ENCODE measurements at places on chromosomes 12 and 14.

- DNase-seq = no peak
Observed at GRCh38 chr12:109611223-109611622, 37.6 kb downstream of the MVK start.

DNA sequence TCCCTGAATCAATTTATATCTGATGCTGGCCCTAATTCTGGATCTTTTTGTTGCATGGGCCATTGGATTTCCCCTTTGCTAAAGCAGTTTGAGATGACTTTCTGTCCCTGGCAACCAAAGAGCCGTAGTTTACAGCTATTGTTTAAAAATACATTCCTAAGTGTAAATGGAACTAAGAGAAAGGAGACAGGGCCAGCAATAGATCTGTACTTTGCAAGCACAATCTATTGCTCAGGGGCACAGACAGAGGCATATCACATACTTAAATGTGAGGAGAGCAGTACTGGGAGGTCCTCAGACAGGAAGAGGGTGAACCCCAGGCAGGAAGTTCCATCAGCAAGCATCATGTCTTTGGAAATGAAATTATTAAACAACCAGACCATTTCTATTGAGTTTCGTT lies 126.6 kb downstream of the ZFP36L1 start:
- no peak for DNase-seq

- DNase-seq = no peak
Observed at GRCh38 chr12:100141666-100141997, 1.0 kb downstream of the BLTP3B start.

DNA sequence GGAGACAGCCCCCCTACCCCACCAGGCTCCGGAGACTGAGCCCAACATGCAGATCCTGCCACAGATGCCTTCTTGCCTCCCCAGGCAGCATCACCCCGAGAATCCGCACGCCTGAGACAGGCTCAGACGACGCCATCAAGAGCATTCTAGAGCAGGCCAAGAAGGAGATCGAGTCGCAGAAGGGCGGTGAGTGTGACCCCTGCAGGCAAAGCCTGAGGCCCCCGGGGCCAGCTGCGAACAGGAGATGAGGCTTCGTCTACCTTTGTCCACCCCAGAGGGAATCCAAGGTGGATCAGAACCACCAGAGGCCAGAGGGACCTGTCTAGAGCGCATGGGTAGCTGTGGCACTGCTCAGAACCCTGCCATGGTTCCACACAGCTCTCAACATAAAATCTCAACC lies 56.9 kb downstream of the PHETA1 start:
- DNase-seq = no peak

DNA sequence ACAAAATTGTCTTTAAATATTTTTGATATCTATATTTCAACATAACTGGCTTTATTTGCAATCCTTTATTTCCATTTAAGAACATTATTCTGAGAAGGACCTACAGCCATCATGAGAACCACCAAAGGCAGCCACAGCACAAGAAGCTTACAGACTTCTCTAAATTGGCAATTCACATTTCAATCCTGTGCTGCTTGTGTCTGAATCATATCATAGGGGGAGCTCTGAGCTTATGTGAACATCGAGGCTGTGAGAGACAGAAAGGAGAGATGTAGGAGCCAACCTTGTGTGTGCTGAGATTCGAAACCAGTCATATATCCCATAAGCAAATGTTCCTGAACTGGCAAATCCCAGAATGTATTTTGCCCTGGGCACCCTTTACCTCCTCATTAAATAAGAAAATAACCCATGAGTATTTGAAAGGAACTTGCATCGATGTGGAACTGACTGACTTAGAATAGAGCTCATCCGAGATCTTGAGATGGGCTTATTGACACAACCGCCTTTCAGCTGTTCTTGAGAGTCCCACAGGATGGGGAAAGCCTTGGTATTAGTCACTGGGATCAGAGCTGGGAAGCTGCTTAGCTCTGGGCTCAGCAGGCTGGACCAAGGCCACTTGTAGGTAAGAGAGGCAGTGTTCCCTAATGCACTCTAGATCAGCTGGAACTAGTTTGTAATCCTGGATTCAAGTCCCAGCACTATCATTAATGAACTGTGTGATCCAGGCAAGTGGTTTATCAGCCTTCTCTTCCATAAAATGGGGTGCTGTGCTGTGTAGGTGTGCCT lies 329.8 kb downstream of the CACNA1C start:
- no peak for DNase-seq

- DNase-seq = no peak
Observed at GRCh38 chr12:75704664-75705063, 193.3 kb upstream of the KRR1 start.

GRCh38 chr12:530308-530707 lies 70.6 kb downstream of the B4GALNT3 start:
- DNase-seq = no peak

GRCh38 chr14:58947814-58948445 lies 240.5 kb upstream of the DAAM1 start:
- DNase-seq = no peak

- DNase-seq = no peak
Observed at GRCh38 chr12:102642199-102642598, 161.8 kb upstream of the IGF1 start.

DNA sequence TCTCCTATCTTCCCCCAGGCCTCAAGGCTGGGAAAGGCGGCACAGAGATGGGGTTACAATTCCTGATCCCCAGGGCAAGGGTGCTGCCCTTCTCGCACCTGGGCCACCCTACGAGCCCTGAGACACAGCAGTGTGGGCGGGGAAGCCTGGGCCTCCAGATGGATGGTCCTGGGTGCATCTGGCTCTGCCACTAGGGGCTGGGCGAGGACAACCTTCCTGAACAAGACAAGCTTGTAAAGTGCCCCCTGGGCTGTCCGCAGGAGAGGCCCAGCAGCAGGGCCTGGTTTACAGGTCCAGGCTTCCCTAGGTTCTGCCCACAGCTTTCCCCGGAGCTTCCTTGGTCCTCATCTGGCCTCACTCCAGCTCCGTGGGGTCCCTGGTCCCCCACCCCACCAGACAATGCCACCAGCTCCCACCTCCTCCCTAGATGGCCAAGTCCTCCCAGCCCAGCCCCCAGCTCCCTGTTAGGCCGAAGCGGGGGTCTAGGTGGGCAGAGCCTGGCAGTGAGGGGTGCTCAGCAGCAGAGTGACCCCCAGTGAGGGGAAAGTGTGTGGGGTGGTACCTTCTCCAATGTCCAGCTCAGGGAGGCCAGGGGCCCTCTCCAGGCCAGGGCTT lies 8.9 kb downstream of the ARL6IP4 start:
- DNase-seq = no peak

DNA sequence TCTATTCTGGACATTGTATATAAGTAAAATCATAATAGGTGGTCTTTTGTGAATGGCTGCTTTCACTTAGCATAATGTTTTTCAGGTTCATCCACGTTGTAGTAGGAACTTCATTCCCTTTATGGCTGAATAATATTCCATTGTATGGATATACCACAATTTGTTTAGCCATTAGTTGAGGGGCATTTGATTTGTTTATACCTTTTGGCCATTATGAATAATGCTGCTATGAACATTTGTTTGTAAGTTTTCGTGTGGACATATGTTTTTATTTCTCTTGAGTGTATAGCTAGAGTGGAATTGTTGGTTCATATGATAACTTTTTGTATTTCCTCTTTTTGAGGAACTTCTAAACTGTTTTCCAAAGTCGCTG lies 123.3 kb downstream of the TTLL5 start:
- no peak for DNase-seq

- no peak for DNase-seq
Observed at GRCh38 chr12:23684121-23684520, 265.3 kb downstream of the SOX5 start.

GRCh38 chr12:51814311-51815088 lies 34.0 kb downstream of the FIGNL2 start:
- peak; percentile 34 for DNase-seq

DNA sequence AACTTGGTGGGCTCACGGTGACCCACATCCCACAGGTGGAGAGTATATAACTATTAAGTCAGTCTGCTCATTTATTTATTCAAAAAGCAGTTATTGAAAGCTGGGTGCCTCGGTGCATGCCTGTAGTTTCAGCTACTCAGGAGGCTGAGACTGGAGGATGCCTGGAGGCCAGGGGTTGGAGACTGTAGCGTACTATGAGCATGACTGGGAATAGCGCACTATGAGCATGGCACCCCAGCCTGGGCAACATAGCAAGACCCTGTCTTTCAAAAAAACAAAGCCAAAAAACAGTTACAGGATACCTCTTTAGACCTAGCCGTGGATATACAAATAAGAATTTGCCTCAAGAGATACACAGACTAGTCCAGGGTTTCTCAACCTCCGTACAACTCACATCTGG lies 139.8 kb downstream of the ZFP36L1 start:
- no peak for DNase-seq

DNA sequence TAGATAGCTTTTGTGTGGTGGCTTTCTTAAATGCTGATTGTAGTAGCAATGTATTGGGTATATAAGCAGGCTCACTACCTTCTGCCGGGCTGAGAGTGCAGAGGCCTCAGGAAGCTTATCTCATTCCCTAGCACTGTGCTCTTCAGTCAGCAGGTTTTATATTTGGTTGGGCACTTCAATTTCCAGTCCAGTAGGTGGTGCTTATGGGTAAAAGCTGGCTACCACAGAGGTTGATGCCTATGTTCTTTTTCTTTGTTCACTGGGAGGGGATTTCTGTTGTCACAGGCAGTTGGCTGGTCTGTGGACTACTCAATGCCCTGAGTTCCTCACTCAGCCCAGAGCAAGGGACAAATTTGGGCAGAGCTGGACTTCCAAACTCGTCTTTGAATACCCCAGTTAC lies 43.0 kb upstream of the GLIPR1 start:
- no peak for DNase-seq

DNA sequence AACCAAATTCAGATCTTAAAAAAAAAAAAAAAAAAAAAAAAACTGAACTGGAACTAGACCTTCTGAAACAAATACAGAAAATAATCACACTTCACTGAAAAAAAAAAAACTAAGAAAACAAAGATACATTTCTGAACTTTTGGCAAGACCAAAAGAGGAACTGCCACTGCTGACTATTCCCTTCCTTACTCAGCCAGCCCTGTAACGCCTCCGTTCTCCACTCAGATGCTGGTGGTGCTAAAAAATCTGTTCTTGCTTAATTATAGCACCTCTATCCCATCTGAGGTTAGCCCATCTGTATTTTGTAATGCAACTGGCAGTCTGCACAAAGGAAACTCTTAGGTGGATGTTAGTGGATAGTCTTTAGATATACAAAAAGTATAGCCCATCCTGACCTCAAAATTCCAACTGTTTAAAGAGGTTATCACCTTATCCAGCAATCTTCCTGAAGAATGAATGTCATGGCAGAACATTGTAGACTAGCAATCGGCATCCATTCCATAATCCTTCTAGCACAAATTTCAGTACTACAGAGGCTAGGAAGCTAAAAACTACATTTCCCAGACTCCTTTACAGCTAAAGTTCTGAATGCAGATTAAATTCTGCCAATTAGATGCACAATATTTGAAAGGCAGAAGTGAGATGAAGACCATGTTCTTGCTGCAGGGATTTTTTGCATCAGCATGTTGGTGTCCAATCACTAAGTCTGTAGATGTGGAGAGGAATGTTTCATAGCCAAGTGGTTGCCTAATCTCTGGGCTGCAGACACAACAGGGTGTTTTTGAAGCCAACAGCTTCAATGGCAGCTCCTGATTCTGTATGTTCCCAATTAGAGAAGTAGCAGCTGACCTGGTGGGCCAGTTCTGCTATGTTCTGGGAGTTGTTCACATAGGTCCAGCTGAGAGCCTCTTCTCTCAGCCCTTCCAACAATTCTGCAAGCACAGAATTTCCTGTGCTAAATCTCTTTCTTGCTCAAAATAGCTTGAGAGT lies 5.7 kb downstream of the MAP3K9 start:
- no peak for DNase-seq

- no peak for DNase-seq
Observed at GRCh38 chr12:89547101-89547500, 21.3 kb upstream of the POC1B start.
